ENCODE measurements at places on chromosomes 11 and 22.

- no peak for DNase-seq
Measured at GRCh38 chr22:33883561-33883960, 36.7 kb downstream of the LARGE1 start.

DNA sequence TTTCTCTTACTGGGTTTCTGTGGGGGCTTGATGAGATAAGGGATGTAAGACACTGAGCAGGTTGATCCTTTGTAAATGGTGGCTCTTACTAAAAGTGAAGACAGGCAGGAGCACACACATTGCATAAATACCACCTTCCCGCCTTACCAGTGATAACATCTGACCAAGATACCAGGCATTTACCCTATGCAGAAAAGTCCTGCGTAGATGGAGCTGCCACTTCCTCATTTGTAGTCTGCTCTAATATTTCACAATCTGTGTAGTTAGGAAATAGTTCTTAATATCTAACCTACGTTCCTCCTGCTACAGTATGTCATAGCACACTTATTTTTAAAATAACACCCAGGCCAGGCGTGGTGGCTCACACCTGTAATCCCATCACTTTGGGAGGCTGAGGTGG lies 23.9 kb upstream of the SWAP70 start:
- DNase-seq: no peak

- DNase-seq: no peak
Measured at GRCh38 chr11:128893578-128894285, 2.6 kb downstream of the KCNJ5 start.

GRCh38 chr22:35258191-35258988 lies 1.1 kb downstream of the HMGXB4 start:
- DNase-seq: no peak

Data from stimulated activated CD4-positive, alpha-beta T cell treated with anti-CD3 and anti-CD28 coated beads, Interleukin-15, amount 100 ng/mL, for 24 hours (primary cell).